ENCODE measurements at places on chromosomes 3 and 15. TPM values are rescaled to one million over a fixed set of nuclear protein-coding genes. Genes with fewer than 3 reads are reported as not detected.

SPSB4 gene
- total RNA-seq: not detected

FETUB gene
- not detected for total RNA-seq

KCNMB2 gene
- total RNA-seq: not detected

LMAN1L gene
- total RNA-seq: not detected

SUSD5 gene
- 5.7 TPM for total RNA-seq

All from bronchial smooth muscle cell (primary cell).